ENCODE measurements at places on chromosomes 4 and X.

- no peak for DNase-seq
Measured at GRCh38 chr4:99821918-99822503, 5.4 kb downstream of the DAPP1 start.

DNA sequence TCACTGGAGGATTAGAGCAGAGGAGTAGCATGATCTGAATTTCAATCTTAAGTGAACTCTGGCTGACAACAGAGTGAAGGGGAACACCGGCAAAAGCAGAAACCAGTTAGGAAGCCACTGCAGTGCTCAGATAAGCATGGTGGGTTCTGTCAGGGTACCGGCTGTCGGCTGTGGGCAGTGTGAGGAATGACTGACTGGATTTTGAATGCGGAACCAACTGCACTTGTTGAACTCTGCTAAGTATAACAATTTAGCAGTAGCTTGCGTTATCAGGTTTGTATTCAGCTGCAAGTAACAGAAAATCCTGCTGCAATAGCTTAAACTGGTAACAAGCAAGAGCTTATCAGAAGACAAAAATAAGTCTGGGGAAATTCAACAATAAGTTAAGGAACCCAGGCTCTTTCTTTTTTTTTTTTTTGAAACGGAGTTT, 5.2 kb downstream of the HTT start:
- DNase-seq: no peak

DNA sequence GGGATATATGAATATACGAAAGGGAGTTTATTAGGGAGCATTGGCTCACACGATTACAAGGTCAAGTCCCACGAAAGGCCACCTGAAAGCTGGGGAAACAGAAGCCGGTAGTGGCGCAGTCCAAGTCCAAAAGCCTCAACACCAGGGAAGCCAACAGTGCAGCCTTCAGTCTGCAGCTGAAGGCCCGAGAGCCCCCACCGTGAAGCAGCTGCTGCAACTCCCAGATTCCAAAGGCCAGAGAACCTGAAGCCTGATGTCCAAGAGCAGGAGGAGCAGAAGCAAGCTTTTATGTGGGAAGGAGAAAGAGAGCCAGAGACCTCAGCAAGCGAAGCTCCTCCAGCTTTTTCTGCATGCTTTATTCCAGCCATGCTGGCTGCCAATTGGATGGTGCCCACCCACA, 275.8 kb downstream of the PTTG2 start:
- no peak for DNase-seq

DNA sequence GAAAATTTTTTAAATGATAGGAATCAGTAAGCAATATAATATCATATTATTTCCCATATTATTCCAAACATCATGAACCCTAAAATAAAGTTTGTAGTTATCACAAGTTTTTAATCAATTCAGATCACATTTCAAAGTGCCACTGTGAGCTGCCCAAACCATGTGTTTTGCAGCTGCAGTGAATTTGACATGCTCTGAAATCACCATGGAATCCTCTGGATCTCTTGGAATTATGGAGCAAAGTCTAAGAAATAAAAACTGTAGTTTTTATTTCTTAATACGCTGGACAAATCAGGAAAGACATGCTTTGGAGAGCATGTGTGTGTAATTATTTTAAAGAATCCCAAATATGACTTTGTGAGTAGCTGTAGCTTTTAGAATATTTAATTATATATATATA, 262.7 kb downstream of the ANKRD50 start:
- DNase-seq: no peak

DNA sequence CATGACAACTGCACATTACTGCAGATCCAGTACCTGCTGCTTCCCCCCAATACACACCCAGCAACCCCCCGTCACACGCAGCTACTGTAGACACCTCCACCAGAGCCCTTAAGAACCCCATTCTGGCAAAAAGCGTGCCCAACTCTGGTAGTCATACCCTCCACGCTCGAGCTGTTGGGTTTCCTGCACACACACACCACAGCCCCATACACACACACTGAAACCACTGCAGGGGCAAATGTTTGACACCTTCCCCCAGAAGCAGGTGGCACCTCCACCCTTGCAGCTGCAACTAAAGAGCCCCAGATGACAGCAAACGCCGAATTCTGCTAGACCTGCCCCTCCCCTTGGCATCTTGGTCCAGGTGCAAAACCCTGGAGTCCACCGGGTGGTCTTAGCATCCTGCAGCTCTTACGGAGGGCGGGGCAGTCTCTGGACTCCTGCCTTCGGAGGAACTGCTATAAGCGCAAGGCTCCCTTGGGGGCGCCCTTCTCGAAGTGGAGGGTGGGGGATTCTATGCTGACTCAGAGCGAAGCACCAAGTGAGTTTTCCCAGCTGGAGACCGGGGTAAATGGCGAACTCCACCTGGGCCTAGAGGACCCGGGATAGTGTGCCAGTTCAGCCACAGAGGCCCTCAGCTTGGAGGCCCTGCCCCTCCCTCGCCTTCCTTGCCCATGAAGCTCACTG, 1.5 kb downstream of the FRMPD3 start:
- peak; percentile 27 for DNase-seq

DNA sequence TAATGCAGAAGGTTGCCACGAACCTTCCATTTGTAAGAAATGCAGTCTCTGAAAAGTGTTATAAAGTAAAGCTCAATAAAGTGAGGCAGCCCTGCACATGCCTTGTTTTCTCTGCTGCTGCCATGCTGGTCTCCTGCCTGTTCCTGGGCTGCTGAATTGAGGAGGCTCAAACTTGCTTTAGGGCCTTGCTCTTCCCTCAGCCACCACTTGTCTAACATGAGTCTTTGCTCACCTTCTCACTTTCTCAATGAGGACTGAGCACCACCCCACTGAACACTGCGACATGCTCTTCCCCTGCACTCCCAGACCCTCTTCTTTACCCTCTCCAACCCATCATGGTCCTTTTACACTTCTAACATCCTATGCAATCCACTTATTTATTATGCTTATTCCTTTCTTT, 25.2 kb upstream of the MFAP3L start:
- DNase-seq: no peak

DNA sequence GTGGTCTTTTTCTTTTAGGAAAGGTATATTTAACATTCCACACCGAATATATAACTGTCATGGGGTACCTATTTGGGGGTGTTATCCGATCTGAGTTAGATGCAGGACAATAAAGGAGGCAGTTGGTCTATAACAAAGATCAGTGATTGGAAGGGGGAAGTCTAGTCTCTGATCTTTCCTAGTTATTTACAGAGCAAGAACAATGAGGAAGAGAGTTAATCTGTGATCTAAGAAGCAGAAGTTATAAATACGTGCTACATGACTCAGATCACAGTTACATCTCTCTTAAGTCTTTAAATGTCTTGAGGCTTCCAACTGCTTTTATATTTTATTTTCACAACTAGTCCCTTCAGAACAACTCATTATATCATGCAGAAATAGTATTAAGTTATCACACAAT, 33.2 kb upstream of the ARMCX4 start:
- DNase-seq: no peak

DNA sequence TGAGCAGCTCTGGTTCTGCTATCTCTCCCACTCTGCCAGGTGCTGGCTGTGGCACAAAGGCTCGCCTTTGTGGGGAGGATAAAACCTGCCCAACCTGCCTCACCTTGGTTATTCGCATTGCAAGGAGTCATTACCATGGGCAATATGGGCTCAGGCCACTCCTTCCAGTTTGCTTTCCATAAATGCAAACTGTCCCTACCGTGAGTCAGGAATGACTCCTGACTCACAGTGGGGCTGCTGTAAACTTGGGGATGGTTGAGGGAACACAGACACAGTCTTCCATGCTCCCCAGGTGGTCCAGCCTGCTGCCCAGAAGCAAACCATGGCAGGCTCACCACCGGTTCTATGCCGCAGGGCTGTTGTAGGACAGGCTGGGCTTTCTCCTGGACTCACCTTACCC, 36.1 kb downstream of the COQ2 start:
- no peak for DNase-seq

GRCh38 chrX:70434352-70434866, 10.2 kb upstream of the DLG3 start:
- DNase-seq: peak; percentile 87

DNA sequence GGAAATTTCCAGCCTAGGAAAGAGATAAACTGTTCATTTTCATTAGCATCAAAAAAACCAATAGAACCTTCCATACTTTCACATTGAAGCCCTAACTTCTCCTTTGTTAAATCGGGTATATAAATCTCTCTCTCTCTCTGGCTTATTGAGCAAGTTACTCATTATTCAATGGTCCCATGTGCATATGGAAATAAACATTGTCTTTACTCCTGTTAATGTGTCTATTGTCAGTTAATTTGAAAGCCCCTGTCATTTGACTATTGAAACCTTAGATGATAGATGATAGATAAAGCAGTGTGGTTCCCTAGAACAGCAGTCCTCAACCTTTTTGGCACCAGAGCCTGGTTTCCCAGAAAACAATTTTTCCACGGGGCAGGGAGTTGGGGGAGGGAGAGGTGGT, 46.8 kb downstream of the CENPVL3 start:
- DNase-seq: no peak

GRCh38 chr4:108031427-108032083, 41.9 kb downstream of the HADH start:
- peak; percentile 73 for DNase-seq

DNA sequence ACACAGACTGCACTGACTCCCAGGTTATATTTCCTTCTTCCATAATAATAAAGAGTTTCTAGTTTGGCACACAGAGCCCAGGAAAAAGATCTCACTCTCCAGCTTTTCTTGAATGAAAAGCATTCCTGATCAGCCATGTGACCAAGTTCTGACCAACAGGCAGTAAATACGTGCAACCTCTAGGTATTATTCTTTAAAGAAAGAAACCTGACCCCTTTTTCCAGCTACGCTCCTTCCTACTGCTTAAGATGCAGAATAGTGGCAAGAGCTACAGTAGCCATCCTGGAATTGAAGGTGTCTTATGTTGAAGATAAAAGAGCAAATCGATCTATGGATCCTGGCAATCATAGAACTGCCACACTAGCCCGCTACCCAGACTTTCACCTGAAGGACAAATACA, 76.7 kb downstream of the LRBA start:
- DNase-seq: no peak

DNA sequence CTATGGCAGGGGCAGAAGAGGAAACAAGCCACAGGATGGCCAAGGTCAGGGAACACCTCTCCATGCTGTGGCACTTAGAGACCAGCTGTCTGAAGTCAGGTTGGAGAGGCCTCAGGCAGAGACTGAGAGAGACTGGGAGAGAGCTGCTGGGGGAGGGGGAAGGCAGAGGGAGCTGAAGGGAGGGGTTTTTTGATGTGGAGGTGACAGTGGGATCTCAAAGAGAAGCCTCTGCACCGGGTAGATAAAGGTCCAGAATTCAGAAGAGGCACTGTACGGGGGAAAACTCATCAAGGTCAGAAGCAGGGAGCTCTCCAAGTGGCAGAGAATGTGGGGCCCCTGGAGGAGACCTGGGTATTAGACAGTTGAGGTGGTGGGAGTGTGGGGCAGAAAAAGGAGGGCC, 41.6 kb upstream of the HMGB3 start:
- no peak for DNase-seq

DNA sequence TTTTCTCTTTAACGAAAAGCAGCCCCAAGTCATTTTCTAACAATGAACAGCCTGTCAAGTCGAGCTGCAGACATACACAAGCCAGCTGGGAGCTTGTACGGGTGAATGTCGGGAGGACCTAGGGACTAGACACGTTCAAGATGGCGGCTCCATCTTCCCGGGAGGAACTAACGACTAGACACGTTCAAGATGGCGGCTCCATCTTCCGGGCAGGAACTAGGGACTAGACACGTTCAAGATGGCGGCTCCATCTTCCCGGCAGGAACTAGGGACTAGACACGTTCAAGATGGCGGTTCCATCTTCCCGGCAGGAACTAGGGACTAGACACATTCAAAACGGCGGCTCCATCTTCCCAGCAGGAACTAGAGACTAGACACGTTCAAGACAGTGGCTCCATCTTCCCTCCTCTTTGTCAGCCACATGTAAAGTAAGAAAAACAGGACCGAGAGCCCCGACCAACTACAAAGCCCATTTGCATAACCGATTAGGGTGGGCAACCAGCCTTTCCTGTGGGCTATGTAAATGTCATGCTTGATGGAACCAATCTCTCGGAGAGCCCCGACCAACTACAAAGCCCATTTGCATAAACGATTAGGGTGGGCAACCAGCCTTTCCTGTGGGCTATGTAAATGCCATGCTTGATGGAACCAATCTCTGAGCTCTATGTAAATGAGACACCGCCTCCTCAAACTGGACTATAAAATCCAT, 175.5 kb downstream of the DHRSX start:
- DNase-seq: peak; percentile 28

DNA sequence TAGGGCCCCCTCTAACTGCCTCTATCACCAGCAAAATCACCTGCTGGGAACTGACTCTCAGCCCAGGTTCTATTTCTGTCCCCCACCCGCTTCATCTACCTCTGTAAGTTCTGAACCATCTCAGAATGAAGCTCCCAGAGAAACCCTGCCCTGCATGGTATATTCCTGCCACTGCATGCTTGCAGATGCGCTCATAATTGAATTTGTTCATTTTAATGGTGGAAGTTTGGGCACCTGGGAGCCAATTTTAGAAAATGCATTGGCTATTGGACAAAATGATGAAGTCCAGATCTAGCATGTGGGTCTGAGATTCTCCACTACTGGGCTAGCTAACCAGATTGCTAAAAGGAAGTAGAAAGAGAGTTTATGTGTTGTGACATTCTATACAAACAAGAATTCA, 28.6 kb upstream of the SLC10A4 start:
- no peak for DNase-seq

DNA sequence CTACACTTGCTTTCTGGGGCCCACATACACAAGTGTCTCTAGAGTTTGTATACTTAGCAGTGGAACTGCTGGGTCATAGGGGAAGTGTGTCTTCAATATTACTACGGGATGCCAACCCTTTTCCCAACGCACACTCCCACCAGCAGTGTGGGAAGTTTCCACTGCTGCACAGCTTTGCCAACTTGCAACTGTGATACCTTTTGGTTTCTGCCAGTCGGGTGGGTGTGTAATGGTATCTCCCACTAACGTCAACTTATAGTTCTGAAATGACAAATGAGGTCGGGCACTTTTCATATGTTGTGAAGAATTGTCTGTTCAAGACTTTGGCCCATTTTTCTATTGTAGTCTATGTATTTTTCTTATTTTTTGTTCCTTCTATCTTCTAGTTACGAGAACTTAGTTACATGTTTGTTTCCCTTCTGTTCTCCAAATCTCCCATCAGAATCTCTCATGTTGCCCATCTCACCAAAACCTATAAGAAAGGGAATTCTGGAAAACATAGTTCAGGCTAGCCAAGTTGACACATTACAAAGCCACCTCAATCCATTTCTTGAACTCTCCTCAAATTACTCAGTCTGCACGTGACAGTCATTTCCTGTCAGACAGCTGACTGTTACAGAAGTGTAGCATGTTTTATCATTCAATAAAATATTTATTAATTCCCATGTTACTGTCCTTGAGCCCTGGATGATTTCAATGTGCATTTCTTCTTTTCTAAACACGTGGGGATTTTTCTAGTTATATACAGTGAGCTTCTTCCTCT, 30.7 kb downstream of the PNMA6E start:
- DNase-seq: no peak

DNA sequence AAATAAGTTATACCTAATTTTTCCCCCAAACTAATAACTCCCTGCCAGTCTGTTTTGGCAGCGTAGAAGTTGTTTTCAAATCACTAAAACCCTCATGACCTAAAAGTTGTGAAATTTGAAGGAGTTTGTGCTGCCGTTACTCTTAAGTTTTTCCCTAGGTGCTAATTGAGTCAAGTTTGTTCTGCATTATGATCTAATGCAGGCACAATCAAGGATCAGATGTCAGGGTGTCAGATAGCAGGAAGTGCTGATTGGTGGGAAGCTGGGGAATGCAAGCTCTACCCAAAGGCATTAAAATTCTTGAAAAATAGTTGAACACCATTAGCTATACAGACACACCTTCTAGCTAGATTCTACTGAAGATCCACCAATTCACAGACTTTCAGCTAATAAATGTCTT, 51.9 kb downstream of the ARX start:
- DNase-seq: no peak
